ENCODE measurements at places on chromosomes 2 and 18.

DNA sequence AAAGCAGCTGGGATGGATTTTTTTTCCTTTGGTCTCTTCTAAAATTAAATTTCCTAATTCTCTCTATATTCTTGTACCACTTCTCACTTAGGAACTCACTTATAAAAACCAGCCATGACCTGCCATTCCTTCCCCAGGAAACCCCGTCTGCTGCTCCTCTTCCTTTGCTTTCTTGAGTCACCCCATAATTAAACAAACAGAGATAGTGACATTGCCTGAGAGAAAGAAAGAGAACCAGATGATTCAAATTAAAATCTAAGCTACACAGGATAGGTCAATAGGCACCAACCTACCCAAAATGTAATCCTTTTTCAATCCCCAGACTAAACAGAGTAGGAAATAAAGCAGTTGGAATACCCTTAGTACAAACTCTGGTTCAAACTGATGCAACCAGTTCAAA lies 9.7 kb downstream of the STK39 start:
- DNase-seq: no peak

DNA sequence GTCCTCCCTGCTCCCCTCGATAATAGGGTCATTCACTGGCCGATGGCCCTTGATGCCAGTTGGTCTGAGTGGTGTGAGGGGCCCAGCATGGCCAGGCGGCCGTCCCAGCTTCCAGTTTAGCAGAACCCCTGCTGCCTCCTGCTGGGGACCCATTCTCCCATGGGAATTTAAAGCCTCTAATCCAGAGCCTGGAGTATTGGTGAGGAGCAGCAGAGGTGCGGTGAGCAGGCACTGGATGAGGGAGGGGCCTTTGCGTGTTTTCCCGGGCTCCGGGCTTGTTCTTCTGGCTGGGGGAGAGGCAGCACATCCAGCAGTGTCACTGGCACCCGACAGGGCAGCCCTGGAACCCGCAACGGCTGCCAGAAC lies 17.4 kb downstream of the KCNIP3 start:
- DNase-seq: no peak

DNA sequence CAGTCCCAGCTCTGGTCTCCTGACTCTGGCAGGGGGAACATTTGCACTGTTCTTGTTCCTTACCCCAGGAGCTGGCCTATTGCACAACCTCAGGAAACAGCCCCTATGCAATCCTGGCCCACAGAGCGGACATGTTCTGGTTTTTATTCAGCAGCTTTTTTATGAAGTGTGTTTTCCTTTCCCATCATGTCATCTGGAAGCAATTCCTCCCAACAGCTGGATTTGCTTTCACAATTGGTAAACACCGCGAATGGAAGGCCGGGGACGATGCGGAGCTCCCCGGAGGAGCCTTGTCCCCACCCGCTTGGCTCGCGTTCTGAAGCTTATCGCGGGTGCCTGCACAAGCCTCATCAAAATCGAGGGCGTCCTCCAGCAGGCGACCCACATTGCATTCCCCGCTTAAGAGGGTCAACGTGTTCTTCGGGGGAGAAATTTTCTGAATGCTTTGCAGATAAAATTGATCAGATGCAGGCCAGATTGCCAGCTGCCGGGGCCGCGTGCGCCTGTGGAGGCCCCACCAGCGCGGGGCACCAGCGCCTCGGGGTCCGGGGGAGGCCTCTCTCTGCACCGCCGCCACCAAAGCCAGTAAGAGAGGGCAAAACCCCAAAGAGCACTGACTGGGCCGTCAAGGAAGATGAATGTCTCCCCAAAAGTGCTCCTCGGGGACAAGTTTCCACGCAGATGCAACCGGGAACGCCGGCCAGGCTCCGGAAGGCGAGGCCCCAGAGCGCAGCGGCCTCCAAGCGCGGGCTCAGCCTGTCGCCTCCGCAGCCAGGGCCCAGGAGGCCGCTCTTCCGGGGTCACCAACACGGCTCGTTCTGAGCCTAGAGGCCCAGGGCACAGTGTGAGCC lies 60.3 kb upstream of the SP3 start:
- DNase-seq: peak; percentile 45

DNA sequence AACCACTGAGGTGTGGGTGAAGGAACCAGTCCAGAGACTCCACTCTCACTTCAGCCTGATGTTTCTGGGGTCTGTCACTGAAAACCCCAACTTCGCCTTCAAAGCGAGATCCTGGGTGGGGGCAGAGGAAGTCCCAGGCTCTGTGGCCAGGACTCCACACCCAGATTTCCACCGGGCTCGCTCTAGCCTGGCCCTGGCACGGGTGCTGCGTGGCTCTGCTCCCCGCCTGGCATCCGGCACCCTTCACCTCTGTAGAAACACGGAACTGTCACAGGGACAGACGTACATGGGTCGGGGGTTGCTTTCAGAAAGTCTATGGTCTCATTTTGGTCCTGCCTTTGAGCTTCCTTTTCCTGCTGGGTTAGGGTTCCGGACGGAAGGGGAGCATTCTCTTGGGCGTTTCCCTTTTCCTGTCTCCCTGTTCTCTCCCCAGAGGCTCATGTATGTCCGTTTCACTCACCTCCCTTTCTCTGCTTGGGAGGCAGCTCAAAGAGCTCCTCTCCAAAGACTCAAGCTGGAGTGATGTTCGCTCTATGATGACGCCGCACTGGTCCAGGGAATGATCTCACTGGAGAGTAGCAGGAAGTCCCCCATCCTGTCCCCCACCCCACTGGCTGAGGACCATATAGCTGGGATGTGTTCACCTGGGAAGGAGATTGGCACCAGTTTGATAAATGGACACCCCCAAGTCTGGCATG lies 41.5 kb downstream of the ODC1 start:
- no peak for DNase-seq

- no peak for DNase-seq
Observed at GRCh38 chr2:44200011-44200410, 31.3 kb downstream of the PPM1B start.

DNA sequence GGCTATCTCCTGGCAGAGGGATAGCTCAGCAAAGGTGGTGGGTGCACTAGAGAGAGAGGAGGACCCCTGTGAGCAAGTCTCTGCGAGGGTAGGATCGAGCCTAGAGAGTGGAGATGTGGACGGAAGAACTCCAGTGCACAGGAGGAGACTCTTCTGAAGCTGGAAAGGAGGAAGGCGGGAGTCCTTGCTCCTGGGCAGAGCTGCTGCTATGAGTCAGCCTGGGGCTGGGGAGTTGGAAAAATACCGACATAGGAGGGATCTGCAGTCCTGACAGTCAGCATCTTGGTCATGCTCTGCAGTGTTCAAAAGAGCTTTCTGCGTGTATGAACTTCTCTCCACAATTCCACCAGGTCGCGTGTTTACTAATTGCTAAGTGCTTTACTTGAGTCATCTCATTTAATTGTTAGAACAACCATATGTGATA lies 233.8 kb downstream of the LDLRAD4 start:
- no peak for DNase-seq

DNA sequence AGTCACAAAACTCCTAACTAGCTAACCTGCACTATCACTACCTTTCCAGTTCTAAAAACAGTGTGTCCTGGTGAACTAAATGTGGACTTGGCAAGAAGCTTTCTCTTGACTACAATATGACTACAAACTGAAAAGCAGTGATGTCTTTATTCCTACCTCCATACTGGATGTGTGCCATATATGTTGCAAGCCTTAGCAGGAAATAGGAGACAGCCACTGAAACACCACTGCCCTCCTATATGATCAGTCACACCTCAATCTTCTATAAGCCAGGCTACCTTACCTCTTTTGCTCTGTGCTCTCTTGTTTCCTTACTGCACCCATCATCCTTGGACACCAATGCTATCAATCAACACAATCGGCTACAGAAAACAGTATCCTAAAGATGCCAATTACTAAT lies 34.1 kb downstream of the SS18 start:
- DNase-seq: no peak

DNA sequence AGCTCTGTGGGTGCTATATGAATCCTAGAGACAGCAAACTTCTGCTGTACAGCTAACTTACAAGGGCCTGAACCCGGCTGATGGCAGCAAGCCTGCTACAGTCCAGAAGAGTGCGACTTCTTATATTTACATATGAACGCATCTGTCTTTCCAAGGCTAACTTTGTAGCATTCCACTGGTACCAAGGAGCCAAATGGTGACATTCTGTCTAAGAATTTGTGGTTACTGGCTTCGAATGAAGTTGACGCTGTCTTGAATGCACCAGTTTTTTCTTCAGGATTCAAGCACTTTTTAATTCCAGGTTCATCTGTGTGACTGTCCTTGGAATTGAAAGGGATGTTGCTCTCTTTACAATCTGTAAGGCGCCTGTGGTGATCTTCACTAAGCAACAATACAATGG lies 42.4 kb downstream of the THUMPD2 start:
- no peak for DNase-seq

DNA sequence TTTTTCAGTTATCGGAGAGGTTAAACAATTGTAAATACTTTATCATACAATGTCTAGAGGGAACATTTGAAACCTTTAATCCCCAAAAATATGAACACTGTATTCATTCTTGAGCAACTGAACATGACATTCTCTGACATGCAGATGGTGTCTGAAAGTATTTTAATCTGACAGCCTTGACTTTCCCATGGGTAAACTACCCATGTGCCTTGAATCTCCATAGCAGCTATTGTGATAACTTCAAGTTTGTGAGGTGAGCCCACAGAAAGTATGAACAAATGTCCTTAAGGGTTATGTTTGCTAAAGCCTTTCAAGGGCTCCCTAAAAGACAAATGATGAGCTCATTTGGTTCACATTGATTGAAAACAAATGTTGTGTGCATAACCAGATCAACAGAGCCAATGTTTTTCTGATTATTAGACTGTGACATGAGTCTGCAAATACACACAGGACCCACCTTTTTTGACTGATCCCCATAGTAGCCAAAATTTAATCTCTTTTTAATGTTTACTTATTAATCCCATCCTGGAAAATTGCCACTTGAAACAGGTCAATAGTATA lies 1326.0 kb downstream of the LRP1B start:
- DNase-seq: no peak

DNA sequence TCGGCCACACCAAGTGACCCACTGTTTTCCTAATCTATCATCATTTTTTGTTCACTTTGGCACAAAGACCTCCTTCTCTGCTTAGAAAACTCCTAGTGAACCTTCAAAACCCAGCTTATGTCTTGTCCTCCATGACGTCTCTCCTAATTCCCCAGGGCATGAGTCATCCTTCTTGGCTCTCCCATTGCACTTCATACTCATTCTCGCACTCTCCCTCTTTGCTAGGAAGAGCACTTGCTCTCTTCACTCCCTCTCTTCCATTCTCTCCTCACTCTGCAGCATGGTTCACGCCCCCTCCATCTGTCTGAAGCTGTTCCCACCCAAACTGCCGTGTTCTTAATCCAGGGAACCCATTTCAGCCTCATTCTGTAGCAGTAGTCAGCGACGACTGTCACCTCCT lies 103.9 kb downstream of the MRO start:
- DNase-seq: no peak

DNA sequence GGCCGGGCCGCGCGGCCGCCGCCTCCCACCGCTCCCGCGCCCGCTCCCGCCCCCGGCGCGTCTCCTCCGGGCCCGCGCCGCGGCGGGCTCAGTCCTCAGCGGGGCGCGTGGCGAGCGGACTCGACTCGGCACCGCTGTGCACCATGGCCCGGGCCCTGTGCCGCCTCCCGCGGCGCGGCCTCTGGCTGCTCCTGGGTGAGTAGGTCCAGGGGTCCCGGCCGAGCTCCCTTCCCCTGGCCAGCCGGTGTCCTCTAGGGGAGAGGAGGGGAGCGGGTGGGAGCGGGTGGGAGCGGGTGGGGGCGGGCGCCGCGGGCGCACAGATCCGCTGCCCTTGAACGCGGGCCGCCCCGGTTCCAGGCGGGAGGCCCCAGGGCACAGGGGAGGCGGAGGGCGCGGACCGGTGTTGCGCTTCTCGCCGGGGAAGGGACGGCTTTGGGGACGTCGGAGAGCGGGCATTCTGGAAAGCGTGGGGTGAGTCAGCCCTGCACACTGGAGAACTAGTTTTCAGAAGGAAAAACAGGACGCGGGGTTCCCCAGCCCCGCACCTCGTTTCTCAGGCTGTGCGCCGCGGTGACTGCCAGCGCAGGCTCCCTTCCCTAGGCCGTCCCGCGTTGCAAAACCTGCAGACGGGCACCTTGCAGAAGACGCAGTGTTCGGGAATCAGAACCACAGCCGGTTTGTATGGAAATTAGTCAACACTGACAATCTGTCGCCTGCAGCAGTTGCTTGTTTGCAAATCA lies at the start of gene RAMP1:
Gene RAMP1, plus strand, starts transcription at position 91 of the 740 bp plus-strand sequence. Its CDS starts 53 bp downstream, at position 144.
- DNase-seq: peak; percentile 57

Measured in body of pancreas (tissue), 4 donors.